ENCODE measurements at places on chromosomes 16 and 17.
A peak's percentile ranks its signal among the peaks of the same experiment; 100 is the strongest.

DNA sequence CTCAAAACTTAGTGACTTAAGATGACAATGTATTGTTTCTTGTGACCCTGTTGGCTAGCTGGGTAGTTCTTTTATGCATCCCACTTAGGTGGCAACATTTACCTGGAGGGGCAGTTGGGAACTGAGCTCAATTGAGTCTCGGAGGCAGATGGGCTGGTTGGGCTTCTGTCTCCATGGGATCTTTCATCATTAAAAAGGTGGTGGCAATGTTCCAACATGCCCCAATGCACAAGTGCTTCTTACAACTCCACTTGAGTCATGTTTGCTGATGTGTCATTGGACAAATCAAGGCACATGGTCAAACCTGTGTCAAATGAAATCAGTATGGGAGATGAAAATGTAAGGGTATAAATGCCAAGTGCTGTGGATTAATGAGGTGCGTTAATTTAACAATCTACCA, 11.7 kb upstream of the HS3ST3B1 start:
- DNase-seq: no peak

DNA sequence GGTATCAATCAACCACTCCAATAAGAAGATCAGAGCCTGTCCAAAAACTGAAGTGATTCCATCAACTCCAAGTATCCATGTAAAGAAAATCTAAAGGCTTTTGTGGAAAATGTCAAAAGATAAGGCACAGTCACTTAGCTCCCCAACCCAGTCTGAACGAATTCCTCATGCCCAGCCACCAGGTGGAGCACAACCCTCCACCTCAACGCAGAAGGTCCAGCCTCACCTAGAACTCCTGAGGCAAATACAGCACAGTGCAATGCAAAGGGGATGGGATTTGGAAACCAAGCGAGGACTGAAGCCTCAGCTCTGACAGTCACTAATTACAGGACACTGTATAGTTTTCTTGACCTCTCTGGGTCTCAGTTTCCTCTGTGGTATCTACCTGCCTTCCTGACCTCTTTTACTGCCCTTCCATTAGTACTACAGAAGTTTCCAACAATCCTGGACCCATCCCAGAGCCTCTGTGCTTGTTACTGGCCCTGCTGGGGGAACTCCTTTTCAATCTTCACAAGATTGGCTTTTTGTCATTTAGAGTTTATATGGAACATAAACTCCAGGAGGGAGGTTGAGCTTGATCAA, 2.0 kb downstream of the NCBP3 start:
- DNase-seq: no peak

- DNase-seq: no peak
Measured at GRCh38 chr16:50360033-50360778, 8.6 kb downstream of the BRD7 start.

DNA sequence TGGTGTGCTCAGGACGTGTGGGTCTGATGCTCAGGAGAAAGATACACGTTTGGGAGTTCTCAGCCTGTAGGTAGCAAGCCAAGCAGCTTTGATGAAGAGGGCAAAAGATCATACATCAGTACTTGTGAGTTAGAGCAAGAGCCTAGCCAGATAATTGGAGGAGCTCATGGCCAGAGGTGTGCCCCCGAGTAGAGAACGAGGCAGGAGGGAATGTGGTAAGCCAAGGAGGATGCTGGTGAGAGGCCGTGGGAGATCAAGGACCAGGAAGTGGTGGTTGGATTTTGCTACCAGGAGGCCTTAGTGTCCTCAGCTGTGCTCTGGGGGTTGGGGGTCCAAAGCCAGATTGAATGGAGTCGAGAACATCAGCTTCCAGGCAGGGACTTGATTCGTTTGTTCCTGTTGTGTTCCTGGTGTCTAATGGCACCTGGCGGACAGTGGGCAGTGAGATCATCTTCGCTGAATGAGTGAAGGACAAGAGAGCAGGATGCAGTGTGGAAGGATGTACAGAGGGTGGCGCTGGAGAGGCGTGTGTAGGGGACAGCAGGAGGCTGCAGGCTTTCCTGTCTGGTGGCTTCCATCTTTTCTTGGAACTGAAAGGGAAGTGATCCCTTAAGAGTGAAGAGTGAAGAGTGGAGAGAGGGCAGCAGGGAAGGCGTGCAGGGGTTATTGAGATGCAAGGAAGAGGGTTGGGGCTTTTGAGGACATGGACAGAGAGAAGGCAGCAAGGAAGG, 11.6 kb downstream of the FBXL19 start:
- no peak for DNase-seq

- no peak for DNase-seq
Measured at GRCh38 chr17:38425744-38426143, 2.5 kb upstream of the ARHGAP23 start.

- no peak for DNase-seq
Measured at GRCh38 chr17:28404461-28404811, 1.6 kb downstream of the SLC46A1 start.

DNA sequence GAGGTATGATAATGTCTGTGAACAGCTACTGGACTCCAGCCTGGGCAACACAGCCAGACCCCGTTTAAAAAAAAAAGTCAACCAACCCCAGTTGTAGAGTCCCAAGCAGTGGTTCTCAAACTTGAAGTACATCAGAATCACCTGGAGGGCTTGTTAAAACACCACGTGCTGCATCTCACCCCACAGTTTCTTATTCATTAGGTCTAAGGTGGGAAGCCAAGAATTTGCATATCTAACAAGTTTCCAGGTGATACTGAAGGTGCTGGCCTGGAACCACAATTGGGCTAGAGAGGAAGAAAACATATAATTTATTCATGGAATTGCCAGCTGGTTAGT, 6.7 kb upstream of the MSL1 start:
- no peak for DNase-seq

- no peak for DNase-seq
Measured at GRCh38 chr16:30744183-30744582, 4.0 kb upstream of the PHKG2 start.

- no peak for DNase-seq
Measured at GRCh38 chr16:21265104-21265837, 12.8 kb downstream of the CRYM start.

GRCh38 chr17:67569015-67569451, 148.7 kb upstream of the NOL11 start:
- no peak for DNase-seq

GRCh38 chr16:57684626-57685358, 9.8 kb upstream of the DRC7 start:
- no peak for DNase-seq

- DNase-seq: no peak
Measured at GRCh38 chr16:6749698-6750097, 582.9 kb upstream of the RBFOX1 start.

GRCh38 chr17:51640108-51640622, 379.8 kb downstream of the UTP18 start:
- DNase-seq: no peak

GRCh38 chr16:71540-72401, 660 bp downstream of the RHBDF1 start:
- DNase-seq: no peak

- DNase-seq: no peak
Measured at GRCh38 chr17:32297424-32297823, 31.8 kb downstream of the RHBDL3 start.

- DNase-seq: no peak
Measured at GRCh38 chr16:12079412-12079965, 103.0 kb downstream of the SNX29 start.

- no peak for DNase-seq
Measured at GRCh38 chr16:56848955-56849689, 15.9 kb upstream of the SLC12A3 start.

DNA sequence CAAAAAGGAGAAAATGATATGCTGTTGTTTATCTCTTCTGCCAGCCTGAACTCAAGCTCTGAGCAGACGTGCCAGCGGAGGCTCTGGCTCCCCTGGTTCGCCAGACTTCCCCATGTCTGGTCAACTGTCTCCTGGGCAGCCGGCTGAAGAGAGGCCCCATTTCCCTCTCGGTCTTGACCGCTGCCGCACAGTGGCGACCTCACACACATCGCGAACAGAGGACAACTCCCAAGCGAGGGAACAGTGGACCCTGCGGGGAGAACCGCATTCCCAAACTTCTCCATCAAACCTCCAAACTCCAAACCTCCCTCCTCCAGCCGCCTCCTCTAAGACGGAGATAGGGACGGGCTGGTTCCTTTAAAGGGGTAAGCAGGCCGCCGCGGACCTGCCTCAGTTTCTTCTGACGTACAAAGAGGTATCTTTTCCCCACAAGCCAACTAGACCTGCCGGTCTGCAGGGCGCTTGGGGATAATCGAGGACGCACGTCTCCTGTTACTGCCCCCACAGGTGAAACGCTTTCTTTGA, 24.9 kb upstream of the RFFL start:
- DNase-seq: no peak

DNA sequence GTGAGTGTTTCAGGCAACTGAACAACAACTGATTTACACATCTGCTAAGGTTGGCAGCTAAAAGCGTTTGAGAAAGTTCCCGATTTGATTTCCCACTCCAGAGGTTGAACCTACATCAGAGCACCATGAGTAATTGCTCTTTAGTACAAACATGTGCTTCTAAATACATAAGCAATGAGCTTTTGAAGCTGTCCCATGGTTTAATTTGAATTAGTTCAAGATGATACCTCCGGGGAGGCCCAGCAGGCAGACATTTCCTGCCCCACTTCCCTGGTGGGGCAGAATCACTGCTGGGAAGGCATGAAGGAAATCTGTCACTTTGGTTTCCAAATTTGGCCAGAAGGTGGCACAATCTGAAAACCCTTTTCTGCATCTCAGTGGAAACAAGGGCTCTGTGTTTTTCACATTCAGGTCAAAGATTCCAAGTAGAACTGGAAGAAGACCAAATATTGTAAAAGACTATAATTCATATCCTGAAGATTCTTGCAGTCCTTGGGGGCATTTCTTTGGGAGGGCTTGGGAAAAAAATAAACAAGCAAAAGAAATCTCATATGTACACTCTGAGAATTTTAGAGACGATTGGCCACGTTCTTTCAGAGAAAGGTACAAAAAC, 176.2 kb upstream of the FAM20A start:
- DNase-seq: peak; percentile 76

GRCh38 chr17:64051153-64051552, 30.7 kb upstream of the ICAM2 start:
- no peak for DNase-seq

GRCh38 chr17:42118545-42118944, 2.6 kb downstream of the KAT2A start:
- DNase-seq: no peak

DNA sequence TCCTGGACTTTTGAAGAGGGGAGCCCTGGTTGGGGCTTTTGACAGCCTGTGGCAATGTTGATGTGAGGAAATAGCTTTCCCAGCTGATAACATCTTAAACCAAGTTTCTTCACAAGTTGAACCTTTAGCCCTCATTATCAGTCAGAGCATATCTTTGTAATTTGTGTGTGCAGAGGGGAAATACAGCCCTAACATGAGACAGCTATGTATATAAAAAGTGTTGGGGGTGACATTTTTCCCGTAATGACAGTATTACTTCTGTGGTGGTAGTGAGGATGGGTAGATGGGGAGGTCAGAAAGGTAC, 221.1 kb downstream of the FTO start:
- DNase-seq: no peak

GRCh38 chr17:31391496-31391949, at the start of gene RAB11FIP4:
Gene RAB11FIP4 (plus strand): TSS chr17:31391675. CDS start chr17:31391853, 178 bp downstream.
- no peak for DNase-seq

- no peak for DNase-seq
Measured at GRCh38 chr17:31654936-31655335, 204.1 kb downstream of the COPRS start.

DNA sequence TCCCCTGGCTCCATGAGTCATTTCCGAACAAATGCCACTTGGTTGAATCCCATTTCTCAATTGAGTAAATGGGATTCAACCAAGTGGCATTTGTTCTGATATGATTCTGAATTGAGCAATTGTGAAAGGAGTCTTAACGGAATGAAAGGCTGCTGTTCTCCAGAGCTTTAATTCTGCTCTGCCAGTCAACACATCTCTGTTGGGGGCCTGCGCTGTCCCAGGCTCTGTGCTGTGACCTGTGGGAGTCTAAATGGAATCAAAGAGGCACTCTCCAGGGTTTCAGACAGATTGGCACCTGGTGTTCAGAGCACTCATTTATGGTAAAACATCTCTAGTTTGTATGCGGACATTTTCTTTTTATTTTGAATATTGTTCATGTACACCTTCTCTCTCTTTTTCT, 126.2 kb downstream of the WSCD1 start:
- no peak for DNase-seq

DNA sequence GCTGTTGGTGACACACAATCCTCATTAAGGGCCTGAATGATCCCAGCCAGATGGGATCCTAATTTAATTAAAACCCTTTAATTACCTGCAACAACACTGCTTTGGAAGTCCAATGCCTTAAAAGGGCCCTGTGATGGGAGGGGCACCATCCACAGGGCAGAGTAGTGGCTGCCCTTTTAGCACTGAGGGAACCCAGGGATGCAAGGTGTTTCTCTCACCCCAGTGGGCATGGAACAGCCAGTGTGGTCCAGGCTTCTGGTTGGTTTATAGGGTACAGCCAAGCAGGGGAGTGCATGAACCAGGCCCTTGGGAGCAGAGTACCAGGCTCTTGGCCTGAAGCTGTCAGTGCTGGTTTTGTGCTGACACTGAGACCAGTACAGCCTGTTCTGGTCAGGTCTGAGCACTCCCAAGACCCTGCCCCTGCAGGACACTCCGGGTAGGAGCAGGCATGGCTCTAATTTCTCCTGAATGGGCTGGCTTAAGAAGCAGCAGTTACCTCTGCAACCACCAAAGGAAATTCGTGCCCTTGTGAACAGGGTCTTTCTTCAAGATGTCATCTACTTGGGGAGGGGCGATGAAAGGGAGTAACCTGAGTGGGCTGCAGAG, 9.9 kb downstream of the NXPH3 start:
- DNase-seq: no peak

- no peak for DNase-seq
Measured at GRCh38 chr16:86498671-86499439, 11.5 kb upstream of the FOXF1 start.

GRCh38 chr16:53952215-53953208, 248.6 kb downstream of the FTO start:
- no peak for DNase-seq

DNA sequence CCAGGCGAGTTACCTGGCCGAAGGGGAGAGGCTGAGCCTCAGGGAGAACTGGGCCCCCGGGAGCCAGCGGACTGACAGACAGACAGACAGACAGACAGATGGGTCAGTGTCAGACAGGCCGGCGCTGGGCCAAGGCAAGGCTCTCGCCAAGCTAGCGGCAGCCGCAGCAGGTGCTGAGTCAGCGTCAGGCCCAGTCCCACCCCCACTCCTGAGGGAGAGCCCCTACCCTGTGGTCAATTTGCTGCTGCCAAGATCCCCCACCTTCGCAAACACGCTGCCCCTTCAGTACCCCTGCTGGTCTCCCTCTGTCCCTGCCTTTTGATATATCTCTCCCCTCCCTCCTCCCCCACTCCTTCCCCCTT, 1.5 kb downstream of the FGF11 start:
- no peak for DNase-seq

GRCh38 chr16:85867189-85867588, 31.8 kb upstream of the IRF8 start:
- DNase-seq: no peak
